ENCODE measurements at places on chromosomes 13 and 19.

GRCh38 chr13:28401303-28402056 is 93.4 kb downstream of the FLT1 start:
- no peak for DNase-seq

GRCh38 chr13:21738630-21739029 is 67.8 kb downstream of the FGF9 start:
- no peak for DNase-seq

DNA sequence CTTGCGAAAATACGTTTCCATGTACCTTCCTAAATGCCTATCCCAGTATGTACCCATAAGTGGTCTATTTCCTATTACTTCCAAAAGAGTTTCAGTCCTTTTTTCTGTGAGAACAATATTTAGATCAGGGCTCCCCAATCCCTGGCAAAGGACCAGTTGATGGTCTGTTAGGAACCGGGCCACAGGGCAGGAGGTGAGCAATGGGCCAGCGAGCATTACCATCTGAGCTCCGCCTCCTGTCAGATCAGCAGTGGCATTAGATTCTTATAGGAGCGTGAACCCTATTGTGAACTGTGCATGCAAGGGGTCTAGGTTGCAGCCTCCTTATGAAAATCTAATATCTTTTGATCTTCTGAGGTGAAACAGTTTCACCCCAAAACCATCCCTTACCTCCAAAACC is 859.1 kb downstream of the SLITRK6 start:
- DNase-seq: no peak

DNA sequence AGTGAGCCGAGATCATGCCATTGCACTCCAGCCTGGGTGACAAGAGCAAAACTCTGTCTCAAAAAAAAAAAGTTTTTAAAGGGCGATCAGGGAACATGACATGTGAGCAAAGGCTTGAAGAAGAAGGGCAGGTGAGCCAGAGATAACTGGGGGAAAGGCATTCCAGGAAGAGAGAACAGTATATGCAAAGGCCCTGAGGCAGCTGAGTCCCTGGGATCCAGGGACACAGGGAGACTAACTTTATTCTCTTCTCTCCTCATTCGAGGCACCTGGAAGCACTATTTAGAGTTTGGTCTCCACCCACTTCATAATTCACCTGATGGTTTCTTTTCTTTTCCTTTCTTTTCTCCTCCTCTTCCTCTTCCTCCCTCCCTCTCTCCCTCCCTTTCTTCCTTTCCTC is 17.6 kb downstream of the ZSCAN5A start:
- no peak for DNase-seq

- DNase-seq: no peak
Measured at GRCh38 chr19:21912654-21913053, 76.7 kb upstream of the ZNF43 start.

GRCh38 chr13:50914848-50915247 is 5.3 kb downstream of the RNASEH2B start:
- DNase-seq: no peak

DNA sequence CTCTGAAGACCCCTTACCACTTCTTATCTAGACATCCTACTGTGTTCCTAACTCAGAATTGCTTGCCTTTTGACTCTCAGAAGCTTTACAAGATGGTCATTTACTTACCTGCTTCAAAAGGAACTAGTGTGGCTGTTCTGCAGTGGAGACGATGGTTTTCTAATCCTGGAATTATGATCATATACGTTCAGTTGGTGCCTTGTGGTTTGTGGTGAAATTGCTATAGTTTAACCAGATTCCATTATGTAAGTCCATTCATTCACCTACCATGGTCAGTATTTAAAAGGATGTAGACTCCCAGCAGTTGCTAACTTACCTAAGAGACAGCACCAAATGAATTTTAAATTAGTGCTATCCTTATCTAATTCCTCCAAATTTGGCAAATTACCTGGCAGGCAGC is 210.9 kb downstream of the SHISA2 start:
- DNase-seq: no peak

DNA sequence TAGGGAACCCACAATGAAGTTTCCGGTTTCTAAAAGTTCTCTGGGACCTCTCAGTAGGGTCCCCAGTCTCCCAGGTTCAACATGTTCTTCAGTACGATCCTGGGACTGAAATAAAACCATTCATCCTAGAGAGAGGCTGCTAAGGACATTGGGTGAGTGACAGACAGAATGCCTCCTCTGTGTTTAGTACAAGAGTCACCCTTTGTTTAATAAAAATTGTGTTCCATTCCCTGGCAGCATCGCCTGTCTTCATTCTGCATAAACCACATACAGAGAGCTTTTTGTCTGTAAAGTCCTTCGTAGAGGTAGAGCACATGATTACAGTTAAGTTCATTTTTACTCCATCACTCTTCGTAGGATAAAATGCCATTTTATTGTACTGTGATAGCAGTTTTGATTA is 95.3 kb upstream of the GPR12 start:
- peak; percentile 41 for DNase-seq

GRCh38 chr19:43420954-43421353 is 6.3 kb downstream of the TEX101 start:
- no peak for DNase-seq

DNA sequence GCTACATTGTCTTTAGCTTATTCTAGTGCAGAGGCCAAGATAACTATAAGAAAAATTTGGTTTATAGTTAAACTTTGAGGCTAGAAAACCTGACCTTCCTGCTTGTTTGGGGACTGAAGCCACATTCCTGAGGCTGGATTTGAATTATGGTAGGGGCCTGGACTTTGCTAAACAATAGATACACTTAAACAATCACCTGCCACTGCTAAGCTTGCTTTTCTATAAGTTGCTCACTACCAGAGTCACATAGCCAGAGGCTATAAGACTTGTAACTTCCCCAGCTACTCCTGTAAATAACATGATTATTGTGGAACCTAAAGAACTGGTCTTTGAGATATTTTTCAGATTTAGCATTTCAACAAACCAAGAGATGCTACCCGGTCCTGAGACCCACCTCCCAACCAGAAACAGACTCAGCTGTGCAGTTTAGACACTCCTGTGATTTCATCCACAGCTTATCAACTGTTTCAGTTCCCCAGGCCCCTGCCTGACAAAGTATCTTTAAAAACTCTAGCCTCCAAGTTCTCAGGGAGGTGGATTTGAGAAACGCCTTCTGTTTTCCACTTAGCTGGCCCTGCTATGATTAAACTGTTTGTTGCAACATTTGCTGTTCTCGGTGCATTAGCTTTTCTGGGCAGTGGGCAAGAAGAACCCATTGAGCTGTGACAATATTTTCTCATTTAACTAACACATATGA is 77.7 kb downstream of the MIPEP start:
- no peak for DNase-seq

GRCh38 chr19:44972802-44973201 is 17.6 kb downstream of the CLPTM1 start:
- DNase-seq: no peak

DNA sequence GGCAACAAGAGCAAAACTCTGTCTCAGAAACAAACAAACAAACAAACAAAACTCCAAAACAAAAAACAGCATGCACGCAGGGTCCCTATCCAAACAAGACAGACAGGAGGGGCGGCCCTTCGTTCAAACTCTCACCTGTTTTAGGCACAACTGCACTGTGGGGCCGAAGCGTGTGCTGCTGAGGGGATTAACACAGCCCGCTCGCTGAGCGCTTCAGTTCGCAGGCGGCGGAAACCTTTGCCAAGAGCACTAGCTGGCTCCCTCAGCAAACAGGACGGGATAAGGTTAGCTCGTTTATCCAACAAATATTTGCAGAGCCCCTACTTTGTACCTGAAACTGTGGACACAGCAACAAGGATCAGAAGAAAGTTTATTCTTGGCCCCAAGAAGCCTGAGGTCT is 1.6 kb upstream of the ADPRHL1 start:
- DNase-seq: no peak

DNA sequence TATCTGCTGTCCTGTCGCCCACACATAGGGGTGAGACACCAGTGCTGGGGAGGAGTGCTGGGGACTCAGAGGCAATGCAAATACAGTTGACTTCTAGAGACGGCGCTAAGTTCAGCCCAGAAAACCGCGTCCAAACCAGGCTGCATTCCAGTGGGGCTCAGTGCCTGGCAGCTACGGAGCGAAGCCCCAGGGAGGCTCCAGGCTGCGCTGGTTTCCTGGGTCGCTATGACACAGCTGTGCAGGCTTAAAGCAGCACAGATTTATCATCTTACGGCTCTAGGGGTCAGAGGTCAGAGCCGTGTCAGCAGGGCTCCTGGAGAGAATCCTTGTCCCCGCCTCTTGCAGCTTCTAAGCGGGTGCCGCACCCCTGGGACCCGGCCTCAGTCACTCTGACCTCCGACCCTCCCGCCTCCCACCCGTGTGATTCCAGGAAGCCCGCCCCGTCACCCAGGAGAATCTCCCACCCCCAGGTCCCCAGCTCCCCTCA is 61.6 kb downstream of the ANKRD10 start:
- no peak for DNase-seq

DNA sequence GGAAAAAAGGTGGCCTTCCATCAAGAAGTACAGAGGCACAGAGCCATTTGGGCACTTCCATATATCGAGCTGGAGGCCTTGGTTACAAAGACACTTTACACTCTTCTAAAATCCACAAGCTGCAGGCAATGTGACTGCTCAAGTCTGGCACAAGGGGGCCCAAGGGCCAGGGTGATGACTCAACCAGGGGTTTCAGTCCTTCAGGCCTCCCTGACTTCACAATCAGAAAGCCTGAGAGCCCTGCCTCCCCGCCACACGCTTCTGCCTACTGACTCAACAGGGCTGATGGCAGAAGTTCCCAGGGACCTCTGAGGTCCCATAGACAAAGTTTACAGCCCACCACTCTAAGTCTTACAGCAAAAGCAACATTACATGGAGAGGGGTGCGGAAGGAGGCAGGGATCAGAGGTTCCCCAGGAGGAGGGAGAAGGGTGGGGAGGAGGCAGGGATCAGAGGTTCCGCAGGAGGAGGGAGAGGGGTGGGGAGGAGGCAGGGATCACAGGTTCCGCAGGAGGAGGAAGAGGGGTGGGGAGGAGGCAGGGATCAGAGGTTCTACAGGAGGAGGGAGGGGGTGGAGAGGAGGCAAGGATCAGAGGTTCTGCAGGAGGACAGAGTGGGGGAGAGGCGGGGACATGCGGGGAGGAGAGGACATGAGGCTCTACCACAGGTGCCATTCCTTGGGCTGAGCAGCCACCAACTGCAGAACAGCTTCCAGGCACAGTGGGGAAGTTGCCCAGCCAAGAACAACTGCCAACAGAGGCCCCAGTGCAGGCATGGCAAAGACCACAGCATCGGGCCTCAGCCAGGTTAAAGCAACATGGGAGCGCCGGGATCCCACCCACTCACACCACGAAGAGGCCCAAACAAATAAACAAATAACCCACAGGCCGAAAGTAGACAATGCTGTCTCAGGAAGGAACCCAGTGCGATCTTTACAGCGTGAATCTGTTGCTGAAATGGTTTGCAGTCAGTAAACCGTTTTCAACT is 52.0 kb downstream of the SLC7A1 start:
- DNase-seq: no peak

DNA sequence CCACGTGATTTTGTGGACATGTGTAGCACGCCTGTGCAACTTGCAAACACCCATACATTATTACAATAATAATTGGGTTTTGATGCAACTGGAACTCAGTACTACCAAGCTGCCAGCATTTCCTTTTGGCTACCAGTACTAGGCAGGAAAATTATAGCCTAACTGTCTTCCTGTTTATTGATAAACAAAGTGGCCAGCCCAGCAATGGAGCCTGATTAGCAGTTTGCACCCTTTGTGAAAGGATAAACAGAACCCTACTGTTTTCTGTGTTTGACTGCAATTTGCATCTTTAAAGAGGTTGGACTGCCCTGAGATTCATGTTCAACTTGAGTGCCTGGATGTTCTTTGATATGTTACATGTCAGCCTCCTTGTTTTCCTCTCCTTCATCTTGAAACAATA is 173.9 kb downstream of the ZIC5 start:
- DNase-seq: no peak

- no peak for DNase-seq
Measured at GRCh38 chr13:45630791-45631190, 15.3 kb upstream of the ERICH6B start.

DNA sequence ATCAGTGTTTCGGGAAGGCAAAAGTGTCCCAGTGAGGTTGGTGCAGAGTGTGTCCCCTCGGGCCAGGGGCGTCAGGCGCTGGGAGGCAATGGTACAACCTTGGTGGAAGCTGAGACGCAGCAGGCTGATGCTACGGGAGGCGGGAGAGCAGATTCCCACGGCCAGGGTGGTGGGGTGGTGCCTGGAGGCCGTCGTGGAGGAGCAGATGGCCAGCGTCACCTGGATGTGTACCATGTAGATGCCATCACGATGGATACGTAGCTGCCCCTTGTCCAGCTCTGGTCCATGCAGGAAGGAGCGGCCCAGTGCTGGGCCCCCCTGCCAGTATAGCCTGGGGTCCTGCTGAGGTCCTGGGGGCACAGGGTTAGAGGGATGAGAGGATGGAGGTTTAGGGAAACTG is 4.9 kb downstream of the CD70 start:
- DNase-seq: no peak

DNA sequence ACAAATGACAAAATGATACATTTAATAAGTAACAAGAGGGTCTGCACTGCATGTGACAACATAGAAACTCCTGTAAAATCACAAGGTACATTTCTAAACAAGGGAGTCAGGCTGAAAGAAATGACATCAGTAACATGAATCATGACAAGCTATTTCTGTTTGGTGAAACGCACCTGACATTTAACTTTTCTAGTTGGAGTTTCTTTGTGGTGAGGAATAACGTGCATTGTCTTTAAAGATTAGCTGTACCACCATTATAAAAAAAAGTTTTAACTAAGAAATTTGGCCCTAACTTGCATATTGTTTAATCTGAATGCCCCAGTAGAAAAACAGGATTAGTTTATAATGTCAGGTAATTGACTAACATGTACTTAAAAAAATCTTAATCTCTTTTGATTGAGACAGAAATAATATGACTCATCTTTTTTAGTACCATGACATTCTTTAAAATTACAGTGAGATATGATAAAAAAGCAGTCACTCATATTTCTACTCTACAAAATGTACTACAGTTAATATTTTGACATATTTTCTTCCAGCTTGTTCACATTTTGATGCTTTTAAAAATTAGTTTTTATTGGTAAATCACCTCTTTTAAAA is 418.2 kb downstream of the KLF12 start:
- no peak for DNase-seq

GRCh38 chr19:13209484-13210338 is 59.5 kb downstream of the IER2 start:
- no peak for DNase-seq

GRCh38 chr13:27203854-27204253 is 32.2 kb upstream of the USP12 start:
- DNase-seq: peak; percentile 48

GRCh38 chr19:18504886-18505610 is 16.8 kb downstream of the ELL start:
- DNase-seq: no peak

DNA sequence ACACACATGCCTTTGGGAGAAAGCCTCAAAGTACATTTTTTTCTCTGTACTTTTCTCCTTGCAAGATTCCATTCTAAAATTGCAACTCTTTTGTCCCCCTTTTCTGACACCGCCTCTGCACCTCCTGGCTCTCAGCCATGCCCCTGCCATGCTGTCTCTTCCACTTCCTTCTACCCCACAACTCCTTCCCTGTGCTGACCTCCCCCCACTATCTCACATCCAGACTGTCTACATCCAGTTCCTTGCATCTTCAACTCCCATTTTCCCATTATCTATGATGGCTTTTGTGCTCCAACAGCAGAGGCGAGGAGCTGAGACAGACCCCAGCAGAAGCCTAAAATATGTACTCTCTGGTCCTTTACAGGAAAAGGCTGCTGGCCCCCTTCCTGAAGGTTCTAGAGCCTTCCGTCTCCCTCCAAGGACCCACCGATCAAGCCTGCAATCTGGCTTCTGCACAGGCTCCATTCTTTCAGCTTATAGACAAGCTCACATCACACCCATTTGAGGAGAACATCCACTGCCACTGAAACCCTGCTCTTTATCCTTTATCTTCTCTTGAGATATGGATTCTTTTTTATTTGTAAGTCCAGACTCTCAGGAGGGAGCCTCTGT is 50.2 kb downstream of the RFX2 start:
- DNase-seq: no peak

Data from head of caudate nucleus (tissue), 42 donors.